Small intestine (tissue), 16 donors: ENCODE measurements at places on chromosomes 12 and 14.
A peak's percentile ranks its signal among the peaks of the same experiment; 100 is the strongest.

GRCh38 chr12:130491421-130492357, 154.0 kb downstream of the PIWIL1 start:
- no peaks in the 10 kb centered on the region for H3K36me3 ChIP-seq
- H3K4me3 ChIP-seq: no peak overlapping the region
- DNase-seq: no peak
- no peaks in the 10 kb centered on the region for H3K27me3 ChIP-seq
- H3K27ac ChIP-seq: no peak overlapping the region
- H3K4me1 ChIP-seq: no peaks in the 10 kb centered on the region

DNA sequence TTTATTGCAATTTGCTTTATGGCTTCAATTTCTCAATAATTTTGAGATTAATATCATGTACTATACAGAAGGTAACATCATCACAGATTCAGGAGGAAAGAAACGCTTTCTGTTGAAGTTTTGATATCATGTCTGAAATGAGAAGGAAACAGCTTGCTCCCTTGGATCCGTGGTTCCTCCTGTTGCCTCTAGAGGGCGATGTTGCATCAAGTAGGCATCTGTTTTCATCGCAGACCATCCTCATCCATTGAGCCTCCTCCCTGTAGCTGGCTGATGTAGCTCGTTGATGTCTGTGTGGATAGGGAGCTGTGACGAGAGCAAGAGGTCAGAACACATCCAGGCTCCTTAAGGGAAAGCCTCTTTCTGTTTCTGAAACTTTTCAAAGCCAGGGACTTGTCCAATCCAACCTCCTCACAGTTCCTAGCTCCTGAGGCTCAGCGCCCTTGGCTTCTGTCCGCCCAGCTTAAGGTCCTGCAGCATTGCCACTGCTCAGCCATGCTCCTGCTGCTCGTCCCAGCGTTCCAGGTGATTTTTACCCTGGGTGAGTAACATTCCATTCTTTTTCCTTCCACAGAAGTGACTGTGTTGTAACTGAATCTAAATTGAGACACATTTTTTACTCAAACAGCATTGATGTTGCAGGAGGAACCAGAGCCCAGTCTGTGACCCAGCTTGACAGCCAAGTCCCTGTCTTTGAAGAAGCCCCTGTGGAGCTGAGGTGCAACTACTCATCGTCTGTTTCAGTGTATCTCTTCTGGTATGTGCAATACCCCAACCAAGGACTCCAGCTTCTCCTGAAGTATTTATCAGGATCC, 304.8 kb upstream of the OR4E1 start:
- no peak overlapping the region for H3K27ac ChIP-seq
- no peaks in the 10 kb centered on the region for H3K36me3 ChIP-seq
- peak; percentile 26 for DNase-seq

- DNase-seq: peak; percentile 85
- H3K4me1 ChIP-seq: no peaks in the 10 kb centered on the region
- no peak overlapping the region for H3K27ac ChIP-seq
- no peaks in the 10 kb centered on the region for H3K36me3 ChIP-seq
- H3K27me3 ChIP-seq: no peaks in the 10 kb centered on the region
These were observed 90.5 kb upstream of the TMPO start for GRCh38 chr12:98424726-98425401.

DNA sequence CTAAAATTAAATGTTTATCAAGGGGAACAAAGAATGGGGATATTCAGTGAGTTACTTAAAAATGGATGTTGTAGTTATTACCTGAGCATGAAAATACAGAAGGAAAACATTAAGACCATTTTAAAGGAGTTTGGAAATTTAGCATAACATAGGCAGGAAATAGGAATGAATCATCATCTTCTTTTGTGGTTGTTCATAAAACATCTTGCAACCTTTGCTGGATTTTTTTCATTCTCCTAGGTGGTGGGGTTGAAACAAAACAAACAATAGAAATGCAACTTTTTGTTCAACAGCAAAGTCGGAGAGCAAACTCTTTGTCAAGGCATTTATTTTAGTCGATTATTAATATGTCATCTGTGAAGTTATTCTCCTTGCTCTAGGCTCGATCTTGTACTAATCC, 275.1 kb downstream of the IPO8 start:
- no peak for DNase-seq
- no peaks in the 10 kb centered on the region for H3K27me3 ChIP-seq
- H3K36me3 ChIP-seq: no peaks in the 10 kb centered on the region
- H3K4me1 ChIP-seq: no peaks in the 10 kb centered on the region
- H3K27ac ChIP-seq: no peak overlapping the region

DNA sequence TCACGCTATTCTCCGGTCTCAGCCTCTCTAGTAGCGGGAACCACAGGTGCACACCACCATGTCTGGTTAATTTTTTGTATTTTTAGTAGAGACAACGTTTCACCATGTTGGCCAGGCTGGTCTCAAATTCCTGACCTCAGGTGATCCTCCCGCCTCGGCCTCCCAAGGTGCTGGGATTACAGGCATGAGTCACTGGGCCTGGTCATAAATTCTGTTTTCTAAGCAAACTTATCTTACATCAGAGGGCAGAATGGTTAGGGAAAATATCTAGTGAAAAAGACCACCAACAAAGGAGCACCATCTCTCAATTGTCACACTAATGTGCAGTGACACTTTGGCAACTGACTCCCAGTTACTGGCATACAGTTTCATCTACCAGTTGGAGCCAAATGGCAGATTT, 2.8 kb downstream of the CPM start:
- H3K4me3 ChIP-seq: no peak overlapping the region
- H3K27ac ChIP-seq: no peak overlapping the region
- H3K36me3 ChIP-seq: no peaks in the 10 kb centered on the region
- no peak for DNase-seq

GRCh38 chr14:68862954-68863594, 70.2 kb upstream of the ZFP36L1 start:
- no peaks in the 10 kb centered on the region for H3K27me3 ChIP-seq
- no peaks in the 10 kb centered on the region for H3K4me1 ChIP-seq
- no peak overlapping the region for H3K4me3 ChIP-seq
- DNase-seq: peak; percentile 76
- H3K27ac ChIP-seq: no peak overlapping the region

DNA sequence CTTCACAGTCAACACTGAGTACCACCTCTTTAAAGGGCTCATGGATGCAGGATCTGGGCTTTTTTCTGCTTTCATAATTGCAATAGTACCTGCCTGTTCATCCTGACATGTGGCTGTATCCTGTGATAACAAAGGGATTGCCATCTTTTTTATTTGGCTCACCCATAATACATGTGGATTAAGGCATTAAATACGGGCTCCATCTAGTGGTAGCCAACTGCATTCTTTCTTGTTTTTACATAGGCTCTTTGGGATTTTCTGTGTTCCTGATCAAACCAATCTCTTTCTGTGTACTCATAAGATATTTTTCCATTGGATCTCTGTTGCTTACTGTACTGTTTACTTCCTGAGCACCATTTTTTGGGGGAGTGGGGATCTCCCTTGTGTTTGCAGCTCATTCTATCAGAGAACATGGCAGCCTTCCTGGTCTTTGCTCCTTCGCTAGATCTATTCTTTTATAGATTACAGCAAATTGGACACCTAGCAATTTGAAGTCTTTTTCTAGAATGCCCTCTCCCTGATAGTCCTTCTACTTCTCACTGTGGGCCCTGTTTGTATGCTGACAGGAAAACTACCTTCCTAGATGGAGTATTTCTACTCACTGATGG, 723.4 kb upstream of the MDGA2 start:
- no peak overlapping the region for H3K4me3 ChIP-seq
- no peak overlapping the region for H3K27ac ChIP-seq
- no peaks in the 10 kb centered on the region for H3K27me3 ChIP-seq
- no peaks in the 10 kb centered on the region for H3K36me3 ChIP-seq

- no peaks in the 10 kb centered on the region for H3K27me3 ChIP-seq
- H3K4me3 ChIP-seq: no peak overlapping the region
- no peaks in the 10 kb centered on the region for H3K36me3 ChIP-seq
- no peaks in the 10 kb centered on the region for H3K4me1 ChIP-seq
These were observed 26.4 kb downstream of the NOS1 start for GRCh38 chr12:117334855-117335587.

DNA sequence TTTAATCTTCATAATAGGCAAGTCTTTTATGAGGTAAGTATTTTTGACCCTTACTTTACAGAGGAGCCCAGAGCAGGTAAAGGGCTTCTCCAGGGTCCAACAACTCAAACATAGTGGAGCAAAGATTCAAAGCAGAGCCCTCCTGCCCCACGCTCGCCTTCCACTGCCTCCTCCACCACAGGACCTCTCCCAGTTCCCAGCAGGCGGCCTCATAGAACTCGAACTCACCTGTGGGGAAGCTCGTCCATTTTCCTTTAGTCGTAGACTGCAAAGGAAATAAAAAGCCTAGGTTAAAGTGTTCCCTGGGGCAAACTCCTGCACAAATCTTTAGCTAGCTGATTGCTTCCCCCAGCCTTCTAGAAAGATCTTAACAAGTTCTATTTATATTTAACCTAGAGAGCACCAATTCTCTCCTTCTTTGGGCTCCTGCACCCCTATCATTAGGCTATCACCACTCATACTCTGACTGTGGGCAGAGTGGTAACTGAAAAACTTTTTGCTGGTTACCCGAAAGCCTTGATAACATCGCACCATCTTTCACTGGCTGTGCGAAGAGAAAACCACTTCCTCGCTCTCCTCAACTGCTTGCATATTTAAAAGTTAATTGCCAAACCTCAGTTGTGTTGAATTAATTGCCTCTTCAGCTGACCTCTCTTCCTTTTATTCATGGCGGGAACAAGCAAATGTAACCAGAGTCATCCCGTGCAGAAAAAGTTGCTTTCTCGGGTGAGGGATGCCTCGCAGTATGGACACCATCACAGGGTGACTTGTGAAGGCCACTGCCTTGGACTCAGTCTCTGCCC, 299.6 kb downstream of the DPF3 start:
- H3K4me1 ChIP-seq: no peaks in the 10 kb centered on the region
- H3K4me3 ChIP-seq: no peak overlapping the region
- H3K27me3 ChIP-seq: no peaks in the 10 kb centered on the region
- H3K36me3 ChIP-seq: no peaks in the 10 kb centered on the region

DNA sequence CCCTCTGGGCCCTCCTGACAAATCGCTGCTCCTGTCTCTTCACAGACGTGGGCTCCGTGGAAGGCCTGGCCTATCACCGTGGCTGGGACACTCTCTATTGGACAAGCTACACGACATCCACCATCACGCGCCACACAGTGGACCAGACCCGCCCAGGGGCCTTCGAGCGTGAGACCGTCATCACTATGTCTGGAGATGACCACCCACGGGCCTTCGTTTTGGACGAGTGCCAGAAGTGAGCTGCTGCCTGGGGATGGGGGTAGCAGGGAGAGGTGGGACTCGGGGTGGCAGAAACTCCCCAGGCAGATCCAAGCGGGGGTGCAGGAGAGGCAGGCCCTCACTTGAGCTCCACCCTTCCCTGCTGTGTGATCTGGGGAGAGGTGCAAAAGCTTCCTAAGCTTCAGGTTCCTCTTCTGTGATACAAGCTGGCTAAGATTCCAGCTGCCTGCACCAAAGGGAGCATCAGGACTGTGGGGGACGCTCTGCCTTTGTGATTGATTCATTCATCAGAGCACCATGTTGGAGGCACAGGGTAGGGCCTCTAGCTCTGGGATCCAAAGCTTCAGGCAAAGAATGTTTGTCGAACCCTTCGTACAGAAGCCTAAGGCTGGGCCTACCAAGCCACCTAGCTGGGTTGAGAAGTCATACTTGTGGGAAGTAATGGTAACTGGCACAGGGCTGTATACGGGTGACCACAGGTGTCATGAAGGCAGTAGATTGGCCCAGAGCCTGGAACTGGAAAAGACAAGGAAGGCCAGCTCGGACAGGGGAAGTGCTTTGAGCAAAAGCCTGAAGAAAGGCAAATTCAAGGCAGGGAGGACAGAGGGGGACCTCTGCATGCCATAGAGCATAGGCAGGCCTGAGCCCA, 29.1 kb upstream of the NXPH4 start:
- H3K36me3 ChIP-seq: peaks cover 8% of the 10 kb centered on the region
- no peak for DNase-seq
- H3K4me1 ChIP-seq: no peaks in the 10 kb centered on the region
- H3K27ac ChIP-seq: no peak overlapping the region
- no peaks in the 10 kb centered on the region for H3K27me3 ChIP-seq

DNA sequence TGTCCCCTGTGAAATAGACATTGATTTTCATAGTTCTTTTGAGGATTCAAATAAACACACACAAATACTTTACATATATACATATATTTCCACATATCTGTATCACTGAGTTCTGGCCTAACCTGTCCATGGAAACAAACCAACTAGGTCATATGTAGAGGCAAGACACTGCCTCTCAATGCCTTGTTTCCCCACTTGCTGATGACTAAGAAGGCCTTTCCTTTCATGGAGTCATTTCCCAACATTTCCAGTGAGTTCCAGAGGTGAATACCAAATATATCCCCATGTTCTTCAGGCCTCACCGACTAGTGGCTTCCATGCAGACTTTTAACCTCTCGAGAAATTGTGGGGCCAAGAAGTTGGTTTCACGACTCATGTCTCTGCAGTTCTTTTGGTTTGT, 120.8 kb downstream of the DNAI7 start:
- H3K4me1 ChIP-seq: no peaks in the 10 kb centered on the region
- no peaks in the 10 kb centered on the region for H3K27me3 ChIP-seq
- no peak for DNase-seq
- H3K27ac ChIP-seq: no peak overlapping the region

DNA sequence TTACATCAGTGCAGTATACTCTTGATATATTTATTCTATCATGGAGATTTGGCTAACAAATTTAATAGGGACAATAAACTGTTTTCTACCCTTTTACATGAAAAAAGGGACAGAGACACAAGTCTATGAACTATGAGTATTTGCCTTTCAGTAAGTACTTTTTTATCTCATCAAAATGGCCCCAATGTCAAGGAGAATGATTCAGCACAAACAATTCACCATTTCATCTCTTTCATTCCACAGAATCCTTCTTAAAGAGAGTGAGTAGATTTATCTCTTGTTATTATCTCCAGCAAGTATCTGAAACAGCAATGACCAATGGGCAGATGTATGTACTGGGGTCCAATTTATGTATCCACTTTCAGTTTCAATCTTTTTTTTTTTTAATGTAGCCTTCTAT, 447.5 kb downstream of the NPAS3 start:
- H3K27me3 ChIP-seq: no peaks in the 10 kb centered on the region
- H3K27ac ChIP-seq: no peak overlapping the region
- H3K4me3 ChIP-seq: no peak overlapping the region
- H3K4me1 ChIP-seq: no peaks in the 10 kb centered on the region

GRCh38 chr12:92400006-92400405, 254.4 kb upstream of the BTG1 start:
- H3K4me1 ChIP-seq: peaks cover 6% of the 10 kb centered on the region
- no peak overlapping the region for H3K4me3 ChIP-seq
- peak; percentile 12 for DNase-seq
- H3K27ac ChIP-seq: no peak overlapping the region

- no peak for DNase-seq
- no peaks in the 10 kb centered on the region for H3K27me3 ChIP-seq
- no peaks in the 10 kb centered on the region for H3K4me1 ChIP-seq
- no peak overlapping the region for H3K4me3 ChIP-seq
- no peak overlapping the region for H3K27ac ChIP-seq
These were observed 53.8 kb downstream of the GXYLT1 start for GRCh38 chr12:42090899-42091298.
